ENCODE measurements at places on chromosomes 11 and 22.

- no peak for DNase-seq
These were observed 250.3 kb upstream of the TBCEL start for GRCh38 chr11:120773501-120774031.

DNA sequence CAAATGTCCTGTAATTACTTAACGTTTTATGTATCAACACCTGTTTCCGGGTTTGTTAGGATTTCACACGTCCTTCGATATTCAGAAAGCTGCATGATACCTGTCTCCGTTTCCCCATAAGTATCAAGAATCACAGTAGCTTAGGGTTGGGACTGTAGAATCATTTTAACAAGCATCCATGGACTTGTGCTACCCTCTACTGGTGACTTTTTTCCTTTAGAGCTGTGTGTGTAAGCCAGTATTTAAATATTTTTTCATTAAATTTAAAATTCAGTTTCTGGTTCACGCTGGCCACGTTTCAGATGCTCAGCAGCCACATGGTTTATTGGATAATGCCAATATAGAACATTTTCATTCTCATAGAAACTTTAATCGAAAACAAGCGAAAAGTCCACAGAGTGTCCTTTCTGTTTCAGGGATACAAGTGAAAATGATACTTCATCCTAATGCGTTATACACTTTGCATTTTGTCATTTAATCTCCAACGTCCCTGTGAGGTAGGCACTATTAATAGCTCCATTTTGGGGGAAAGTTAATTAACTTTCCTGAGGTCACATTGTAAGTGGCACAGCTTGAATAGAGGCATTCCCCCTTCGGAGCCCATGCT is 61.5 kb upstream of the SLC25A18 start:
- peak; percentile 58 for DNase-seq

DNA sequence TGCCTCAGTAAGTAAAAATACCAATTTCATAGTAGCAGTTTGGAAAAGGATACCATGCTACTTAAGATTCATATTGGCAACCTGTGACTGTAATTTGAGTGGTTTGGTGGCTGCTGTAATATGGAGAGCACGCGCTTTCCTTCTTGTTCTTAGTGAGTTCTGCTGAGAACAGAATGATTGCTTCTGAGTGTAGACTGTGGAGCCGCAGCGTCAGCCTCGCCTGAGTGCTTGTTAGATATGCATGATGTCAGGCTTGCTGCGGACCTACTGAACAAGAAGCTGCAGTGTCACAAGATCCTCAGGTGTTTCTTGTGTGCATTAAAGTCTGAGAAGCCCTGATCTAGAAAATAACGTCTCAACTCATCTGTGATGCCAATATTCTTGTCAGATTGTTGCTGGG is 143.2 kb downstream of the ARHGAP42 start:
- DNase-seq = no peak

DNA sequence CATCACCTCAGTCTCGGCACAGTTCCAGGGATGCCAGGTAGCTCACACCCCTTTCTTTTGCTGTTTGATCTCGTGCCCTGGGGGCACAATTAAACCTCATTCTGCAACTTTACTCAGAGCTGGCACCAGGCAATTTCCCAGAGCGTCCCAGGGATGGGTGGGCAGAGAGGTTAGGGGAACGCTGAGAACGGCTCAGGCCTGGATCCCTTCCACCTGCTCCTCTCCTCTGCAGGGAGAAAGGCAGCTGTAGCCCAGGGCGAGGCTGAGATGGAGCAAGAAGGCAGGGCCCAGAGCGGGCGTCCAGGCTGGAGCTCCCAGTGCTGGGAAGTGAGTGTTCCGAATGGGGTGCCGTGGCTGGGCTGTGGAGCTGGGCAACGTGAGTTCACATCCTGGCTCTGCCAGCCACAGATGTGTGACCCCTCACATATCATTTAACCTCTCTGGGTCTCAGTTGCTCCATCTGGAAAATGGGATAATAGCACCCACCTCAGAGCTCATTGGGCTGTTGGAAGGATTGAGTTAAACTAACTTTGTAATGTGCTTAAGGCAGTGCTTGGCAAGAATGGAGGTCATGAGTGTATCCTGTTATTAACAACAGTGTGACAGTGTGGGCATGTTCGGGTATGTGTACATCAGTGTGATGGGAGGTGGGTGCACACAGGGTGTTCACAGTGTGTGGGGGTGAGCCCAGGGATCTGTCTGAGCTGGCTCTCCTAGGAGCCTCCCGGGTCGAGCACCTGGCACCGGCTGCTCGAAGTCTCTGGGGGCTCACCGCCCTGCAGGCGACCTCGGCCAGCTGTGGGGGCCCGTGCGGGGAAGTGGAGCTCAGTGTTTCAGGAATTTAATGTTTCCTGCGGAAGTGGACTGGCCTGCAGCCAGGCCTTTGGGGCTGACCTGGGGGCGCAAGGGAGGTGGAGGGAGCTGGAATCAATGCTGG is 15.5 kb downstream of the OTUB1 start:
- DNase-seq = no peak

DNA sequence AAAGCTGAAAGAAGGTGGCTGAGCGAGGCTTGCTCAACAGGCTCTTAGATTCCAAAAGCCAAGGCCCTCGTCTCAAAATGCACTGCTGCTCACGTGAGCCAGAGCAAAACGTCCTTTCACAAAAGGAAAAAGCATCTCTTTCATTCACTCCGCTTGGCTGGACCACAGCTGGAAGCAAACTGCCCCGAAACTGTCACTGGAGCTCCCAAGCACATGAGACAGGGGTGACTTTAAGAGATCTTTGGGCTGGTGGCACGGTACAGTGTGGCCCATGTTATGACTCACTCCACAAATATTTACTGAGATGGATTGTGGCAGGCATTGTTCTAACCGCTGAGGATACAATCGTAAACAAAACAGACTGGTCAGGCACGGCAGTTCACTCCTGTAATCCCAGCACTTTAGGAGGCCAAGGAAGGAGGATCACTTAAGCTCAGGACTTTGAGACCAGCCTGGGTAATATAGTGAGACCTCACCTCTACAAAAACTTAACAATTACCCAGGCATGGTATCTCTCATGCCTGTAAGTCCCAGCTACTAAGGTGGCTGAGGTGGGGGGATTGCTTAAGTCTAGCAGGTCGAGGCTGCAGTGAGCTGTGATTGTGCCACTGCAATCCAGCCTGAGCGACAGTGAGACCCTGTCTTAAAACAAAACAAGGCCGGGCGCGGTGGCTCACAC is 3.6 kb downstream of the PLA2G6 start:
- peak; percentile 55 for DNase-seq

DNA sequence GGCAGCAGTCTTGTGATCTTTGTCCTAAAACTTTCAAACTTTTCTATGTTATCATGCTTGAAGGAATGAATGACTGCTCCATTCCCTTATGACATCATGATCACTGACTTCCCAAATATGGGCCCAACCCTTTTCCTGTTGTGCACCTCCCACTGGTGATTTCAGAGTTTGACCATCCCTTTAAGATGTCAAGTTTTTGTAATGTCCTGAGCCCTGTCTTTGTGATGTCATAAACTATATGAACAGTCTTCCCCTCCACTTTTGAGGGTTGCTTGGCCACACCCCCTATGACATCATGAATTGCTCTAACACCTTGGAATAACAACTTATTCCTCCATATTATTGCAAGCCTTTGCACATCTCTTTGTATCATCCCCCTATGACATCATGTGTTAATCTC is 16.5 kb upstream of the NUCB2 start:
- no peak for DNase-seq

GRCh38 chr11:91023731-91024130 is 800.9 kb upstream of the CHORDC1 start:
- no peak for DNase-seq

GRCh38 chr22:27032091-27032761 is 374.8 kb downstream of the MIAT start:
- DNase-seq = no peak

GRCh38 chr11:32162351-32162750 is 71.5 kb downstream of the RCN1 start:
- DNase-seq = no peak

GRCh38 chr11:65432686-65433582 is 10.3 kb downstream of the NEAT1 start:
- DNase-seq = no peak

- DNase-seq = no peak
These were observed 41.8 kb upstream of the SORL1-AS1 start for GRCh38 chr11:121494355-121495099.
